ENCODE measurements at places on chromosomes 1 and 21.

- no peak for DNase-seq
Observed at GRCh38 chr1:23524716-23525401, 6.2 kb downstream of the E2F2 start.

- no peak for DNase-seq
Observed at GRCh38 chr1:183952101-183952500, 85.4 kb downstream of the COLGALT2 start.

- DNase-seq = no peak
Observed at GRCh38 chr1:44632598-44632997, 41.7 kb downstream of the TMEM53 start.

GRCh38 chr1:157359314-157360022, 192.8 kb downstream of the FCRL5 start:
- DNase-seq = no peak

GRCh38 chr1:209607102-209607794, 23.7 kb downstream of the CAMK1G start:
- DNase-seq = peak; percentile 12

- DNase-seq = peak; percentile 35
Observed at GRCh38 chr1:77281491-77282186, at the start of gene AK5. Gene AK5 (plus strand): TSS chr1:77282019. CDS start chr1:77282314, 295 bp downstream.

DNA sequence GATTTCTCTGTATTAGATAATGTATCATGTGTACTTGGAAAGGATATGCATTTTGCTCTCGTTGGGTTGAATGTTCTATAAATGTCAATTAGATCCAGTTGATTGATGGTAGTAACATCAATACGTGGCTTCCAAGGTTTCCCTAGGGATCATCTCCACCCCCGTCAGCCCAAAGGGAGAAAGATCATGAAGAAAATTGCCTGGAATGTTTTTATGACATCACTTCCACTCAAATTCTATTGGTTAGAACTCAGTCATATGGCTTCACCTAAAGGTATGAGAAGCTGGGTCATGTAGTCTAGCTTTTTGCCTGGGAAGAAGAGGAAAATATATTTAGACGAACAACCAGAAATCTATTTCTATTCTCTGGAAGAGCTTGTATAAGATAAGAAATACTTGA, at the start of gene C1orf185:
Gene C1orf185 (plus strand): TSS at position 253 of the 400 bp plus-strand sequence. CDS start 6 bp downstream, at position 259.
- no peak for DNase-seq

DNA sequence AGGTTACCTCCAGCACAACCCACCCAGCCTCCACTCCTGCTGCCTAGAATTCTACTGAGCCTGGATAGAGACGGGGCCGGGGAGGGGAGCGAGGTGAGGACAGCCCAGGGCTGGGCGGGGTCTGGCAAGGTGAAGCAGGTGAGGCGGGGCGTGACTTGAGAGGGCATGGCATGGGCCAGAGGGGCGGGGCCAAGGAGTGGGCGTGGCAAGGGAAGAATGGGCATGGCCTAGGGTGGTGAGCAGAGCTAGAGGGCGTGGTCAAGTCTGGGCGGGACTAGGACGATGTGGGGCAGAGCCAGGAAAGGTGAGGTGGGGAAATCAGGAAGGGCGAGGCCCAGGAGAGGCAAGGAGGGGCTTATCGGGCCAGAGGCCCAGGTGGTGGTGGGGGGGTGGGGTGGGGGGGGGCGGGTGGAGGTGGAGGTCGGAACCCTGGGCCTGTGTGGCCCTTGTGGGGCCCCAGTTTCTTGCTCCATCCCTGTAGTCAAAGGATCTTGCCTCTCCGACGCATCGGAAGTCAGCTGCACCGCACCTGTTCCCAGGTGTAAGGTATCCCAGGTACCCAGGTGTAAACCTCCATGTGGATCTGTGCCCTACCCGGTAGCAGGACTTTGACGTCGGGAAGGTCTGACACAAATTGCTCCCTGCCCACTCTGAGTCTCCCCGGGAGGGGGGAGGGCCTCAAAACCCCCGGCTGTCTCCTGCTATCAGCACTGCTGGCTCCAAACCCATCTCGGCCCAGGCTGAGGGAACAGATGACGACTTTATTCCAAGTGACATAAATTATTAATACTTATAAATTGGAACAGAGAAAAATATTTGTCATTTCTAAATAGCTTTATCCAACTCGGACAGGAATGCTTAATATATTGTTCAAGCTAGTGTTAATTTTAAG, 32.9 kb upstream of the UTS2 start:
- DNase-seq = peak; percentile 10

DNA sequence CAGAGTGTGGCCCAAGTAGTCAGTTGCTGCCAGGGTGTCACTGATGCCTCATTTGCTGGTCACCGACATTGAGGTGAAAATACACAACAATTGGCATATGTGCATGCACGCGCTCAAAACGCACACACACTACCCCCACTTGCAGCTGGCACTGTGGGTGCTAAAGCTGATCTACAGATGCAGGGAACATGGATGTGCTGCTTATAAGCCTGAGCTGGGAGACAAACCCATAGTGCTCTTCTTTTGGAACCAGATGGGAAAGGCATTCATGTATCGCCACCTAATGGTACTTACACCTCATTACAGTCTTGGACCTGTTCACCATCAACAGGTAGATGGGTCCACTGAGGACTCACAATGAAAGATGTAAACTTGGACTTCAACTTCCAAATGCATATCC, 70.3 kb upstream of the CAMK1G start:
- no peak for DNase-seq

DNA sequence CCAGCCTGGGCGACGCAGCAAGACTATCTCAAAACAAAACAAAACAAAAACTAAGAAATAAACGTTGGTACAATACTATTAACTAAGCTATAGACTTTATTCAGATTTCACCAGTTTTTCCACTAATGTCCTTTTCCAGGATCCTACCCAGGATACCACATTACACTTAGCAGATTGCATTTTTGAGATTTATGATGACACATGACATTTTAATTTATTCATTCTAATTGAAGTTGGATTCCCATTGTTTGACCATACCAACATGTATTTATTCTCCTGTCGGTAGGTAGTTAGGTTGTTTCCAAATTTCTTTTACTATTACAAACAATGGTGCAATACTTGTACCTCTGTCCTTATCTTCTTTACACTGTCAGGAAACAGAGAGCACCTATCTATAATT, 6.8 kb upstream of the KLF17 start:
- no peak for DNase-seq

All from stimulated activated CD4-positive, alpha-beta T cell treated with anti-CD3 and anti-CD28 coated beads, Interleukin-15, amount 100 ng/mL, for 48 hours (primary cell).